Naive B cell (primary cell): ENCODE measurements at places on chromosomes 11 and 22. TPM values are rescaled to one million over a fixed set of nuclear protein-coding genes. Genes with fewer than 3 reads are reported as not detected.

- no peak for DNase-seq
Observed at GRCh38 chr11:26834601-26835000, 112.7 kb upstream of the SLC5A12 start.

- no peak for DNase-seq
Observed at GRCh38 chr11:12149672-12150225, 39.4 kb downstream of the MICAL2 start.

MOV10L1 gene
- polyA plus RNA-seq = not detected

GRCh38 chr11:20729597-20730105 lies 60.3 kb downstream of the NELL1 start:
- no peak for DNase-seq

OR4A47 gene
- polyA plus RNA-seq = not detected
